ENCODE measurements at places on chromosomes 12 and 14.

DNA sequence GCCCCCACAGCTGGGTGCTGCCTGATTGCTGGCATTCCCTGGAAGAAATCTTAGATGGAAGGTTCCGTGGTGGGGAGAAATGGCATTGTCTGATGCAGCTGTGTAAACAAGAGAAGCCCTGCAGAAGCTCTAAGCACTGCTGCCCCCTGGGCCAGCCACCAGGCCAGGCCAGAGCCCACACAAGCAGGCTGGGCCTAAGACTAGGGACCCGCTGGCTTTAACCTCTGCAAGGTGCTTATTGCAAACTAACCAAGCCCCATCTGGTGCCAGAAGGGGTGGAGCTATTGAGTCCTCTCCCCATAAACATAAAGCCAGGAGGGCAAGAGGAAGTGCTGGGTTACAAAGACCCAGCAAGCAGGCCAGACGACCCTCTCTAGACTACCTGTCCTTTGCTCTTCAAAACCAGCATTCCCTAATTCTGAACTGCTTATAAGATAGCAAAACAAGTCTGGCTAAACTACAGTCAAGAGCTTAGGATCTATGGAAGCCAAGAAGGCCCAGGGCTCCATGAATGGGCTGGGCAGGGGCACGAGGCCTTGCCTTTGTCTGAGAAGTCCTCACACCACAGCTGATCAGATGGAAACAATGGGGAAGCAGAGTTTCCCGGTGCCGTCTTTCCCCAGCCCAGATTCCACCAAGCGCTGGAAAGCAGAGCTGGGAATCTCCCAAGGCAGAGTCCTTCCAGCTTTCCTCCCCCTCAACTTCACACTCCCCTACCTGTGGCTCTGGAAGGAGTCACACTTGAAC lies 28.8 kb downstream of the P2RX4 start:
- no peak for DNase-seq

DNA sequence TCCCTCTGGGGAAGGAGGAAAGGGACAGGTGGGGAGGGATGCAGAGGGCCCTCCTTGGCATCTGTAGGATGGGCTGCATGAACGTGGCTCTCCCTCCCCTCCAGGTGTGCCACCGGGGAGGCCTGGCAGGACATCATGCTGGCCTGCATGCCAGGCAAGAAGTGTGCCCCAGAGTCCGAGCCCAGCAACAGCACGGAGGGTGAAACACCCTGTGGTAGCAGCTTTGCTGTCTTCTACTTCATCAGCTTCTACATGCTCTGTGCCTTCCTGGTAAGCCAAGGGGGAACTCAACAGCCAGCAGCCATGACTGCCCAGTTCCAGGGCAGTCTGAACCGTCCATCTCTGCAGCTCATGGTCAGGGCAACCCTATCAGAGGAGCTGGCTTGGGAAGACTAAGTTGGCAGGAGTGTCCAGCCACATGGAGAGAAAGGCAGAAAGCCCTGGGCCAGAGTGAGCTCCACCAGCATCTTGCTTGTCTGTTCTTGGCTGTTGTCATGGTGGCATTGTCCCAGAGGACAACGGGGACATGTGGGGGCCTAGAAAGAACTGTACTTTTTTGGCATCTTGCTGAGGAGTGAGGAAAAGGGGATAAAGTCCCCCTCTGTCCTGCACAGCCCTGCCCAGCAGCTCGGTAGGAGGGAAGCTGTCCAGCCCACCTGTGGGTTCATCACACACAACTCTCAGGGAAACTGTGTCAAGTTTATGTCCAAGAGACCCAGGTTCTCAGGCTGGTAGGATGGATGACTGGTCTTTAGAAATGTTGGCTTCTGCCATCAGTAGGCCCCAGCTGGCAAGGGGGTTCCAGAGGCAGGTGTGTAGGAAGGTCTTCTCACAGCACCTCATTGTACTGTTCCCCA lies 129.8 kb upstream of the FKBP4 start:
- no peak for DNase-seq

DNA sequence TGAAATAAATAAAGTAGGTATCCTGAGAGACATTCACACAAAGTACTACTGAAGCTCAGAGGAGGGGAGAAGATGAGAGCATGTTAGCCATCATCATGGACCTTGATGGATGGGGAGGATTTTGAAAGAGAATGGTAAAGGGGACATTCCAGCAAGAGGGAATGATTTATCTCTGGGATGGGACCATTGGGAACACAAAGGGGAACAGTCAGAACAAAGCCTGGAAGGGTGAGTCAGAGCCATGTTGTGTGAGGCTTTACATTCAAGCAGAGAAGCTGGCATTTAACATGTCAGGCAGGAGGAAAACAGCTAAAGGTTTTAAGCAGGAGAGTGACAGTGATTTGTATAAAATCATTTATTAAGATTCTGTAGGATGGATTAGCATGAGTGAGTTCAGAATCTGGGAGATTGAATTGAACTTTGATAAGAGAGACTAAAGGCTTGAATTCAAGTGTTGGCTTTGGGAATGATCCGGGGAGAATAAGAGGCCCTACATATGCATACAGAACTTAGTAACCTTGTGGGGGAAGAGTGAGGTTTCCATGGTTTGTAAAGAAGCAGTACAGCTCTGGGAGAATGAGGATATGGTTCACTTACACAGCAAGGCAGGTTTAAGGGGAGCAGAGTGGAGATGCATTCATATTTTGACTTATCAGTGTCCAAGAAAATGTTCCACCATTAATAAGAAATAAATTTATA lies 174.4 kb downstream of the SYT10 start:
- no peak for DNase-seq

- no peak for DNase-seq
Measured at GRCh38 chr12:125069616-125070015, 4.4 kb downstream of the AACS start.

GRCh38 chr12:65275627-65276026 lies 2.9 kb upstream of the MSRB3 start:
- no peak for DNase-seq

GRCh38 chr14:66288511-66288910 lies 197.7 kb upstream of the CCDC196 start:
- DNase-seq = no peak

GRCh38 chr14:61678975-61679374 lies 16.3 kb upstream of the HIF1A start:
- DNase-seq = no peak
